ENCODE measurements at places on chromosomes 2 and 18.

- no peak for DNase-seq
Measured at GRCh38 chr2:30968660-30969397, 161.6 kb upstream of the CAPN13 start.

DNA sequence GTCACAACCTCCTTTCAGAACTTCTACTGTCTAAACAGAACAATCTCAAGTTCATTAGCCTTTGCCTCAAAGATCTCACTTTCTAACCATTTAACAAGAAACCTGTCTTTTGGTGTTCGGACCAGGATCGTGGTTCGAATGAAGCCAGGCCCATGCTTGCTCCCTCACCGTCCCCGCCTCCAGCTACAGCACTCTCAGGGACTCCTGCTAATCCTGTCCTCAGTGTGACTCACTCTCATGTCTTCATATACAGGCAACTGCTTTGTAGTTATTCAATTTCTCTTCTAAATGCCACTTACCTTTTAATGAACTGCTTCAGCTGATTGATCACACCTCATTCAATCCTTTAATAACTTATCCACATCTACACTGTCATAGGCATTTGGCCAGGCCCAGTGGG is 15.8 kb downstream of the SERTAD2 start:
- no peak for DNase-seq

DNA sequence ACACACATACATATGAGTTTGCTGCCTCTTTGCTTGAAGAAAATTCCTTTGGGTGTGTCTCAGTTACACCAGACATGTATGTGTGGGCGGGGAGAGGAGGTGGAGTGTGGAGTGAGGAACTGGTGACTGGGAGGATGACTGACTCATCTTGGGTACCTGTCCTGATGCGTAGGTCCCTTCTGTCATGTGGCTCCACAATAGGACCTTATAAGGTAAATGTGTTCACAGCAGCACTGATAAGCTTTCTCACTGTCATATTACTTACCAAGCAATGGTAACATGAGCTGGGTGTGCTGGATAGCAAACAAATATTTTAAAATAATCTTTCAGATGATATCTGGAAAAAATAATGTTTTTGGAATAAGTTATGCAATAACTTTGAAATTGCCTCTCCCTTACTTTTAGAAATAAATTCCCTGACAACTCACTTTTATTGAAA is 45.1 kb downstream of the SLC9A2 start:
- peak; percentile 91 for DNase-seq

DNA sequence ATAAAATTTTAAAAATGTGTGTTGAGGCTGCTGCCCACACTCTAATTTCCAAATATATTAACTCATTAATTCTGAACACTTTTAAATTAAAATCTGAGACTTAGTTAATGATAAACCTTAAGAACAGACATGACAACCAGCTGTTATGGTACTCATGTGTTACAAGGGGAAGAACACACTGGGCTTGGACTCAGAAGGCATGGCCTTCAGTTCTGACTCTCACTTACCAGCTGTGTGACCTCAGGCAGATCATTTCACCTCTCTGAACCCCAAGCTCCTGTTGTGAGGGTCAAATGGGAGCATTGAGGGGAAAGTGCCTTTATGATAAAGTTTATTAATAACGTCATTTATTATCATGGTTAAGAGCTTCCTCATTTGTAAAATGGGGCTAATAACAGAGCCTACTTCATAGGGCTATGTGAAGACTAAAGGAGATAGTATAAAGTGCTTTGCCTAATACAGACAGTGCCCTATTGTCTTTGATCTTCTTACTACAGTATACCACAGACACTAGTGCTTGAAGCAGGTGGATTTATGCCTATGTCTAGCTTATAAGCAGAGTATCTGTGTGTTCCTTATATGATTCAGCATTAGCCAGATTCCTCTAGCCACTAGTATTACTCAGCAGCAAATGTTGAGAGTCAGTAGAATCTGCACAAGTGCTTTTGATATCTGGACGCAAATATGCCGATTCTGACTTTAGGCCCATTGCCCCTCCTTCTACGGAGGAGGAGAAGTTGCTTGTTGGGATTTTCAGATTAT is 99.6 kb downstream of the SGPP2 start:
- DNase-seq, result no peak

- no peak for DNase-seq
Measured at GRCh38 chr2:85165088-85165690, 32.0 kb downstream of the TCF7L1 start.

DNA sequence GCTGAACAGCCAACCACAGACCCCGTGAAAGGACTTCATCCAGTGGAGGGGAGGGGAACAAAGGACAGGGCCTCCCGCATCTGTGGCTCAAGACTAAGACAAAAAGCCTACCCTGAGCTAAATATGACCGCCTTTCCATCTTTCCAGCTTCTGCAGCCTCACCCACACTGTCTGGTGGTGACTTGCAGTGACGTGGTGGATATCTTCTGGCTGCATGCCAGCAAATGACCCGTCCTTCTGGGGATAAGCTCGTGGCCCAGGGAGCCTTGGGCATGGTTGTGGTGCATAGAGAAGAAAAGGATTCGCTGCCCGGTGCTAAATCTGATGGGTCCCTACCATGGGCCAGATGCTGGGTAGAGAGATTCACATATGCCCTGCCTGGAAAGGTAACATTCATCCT is 8.7 kb upstream of the NGEF start:
- DNase-seq, result no peak

- DNase-seq, result no peak
Measured at GRCh38 chr2:97743913-97744312, 30.5 kb downstream of the ZAP70 start.

DNA sequence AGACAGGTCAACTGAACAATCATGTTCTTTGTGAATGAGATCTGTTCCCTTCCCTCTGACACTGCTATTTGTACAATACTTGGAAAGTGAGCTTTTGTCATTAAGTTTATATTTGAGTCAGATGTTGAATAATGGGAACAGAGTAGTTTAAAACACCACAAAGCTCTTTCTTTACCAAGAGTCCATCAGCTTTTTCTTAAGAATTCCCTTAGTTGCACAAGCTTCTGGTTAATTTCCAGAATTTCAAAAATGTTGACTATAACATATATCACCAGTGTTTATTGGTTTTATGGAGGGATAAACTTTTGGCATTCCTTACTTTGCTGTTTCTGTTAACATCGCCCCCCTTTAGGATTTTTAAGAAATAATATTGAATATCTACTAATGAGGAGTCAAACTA is 403.7 kb downstream of the CCDC85A start:
- DNase-seq, result no peak

GRCh38 chr2:218265626-218266025 is 4.3 kb downstream of the AAMP start:
- no peak for DNase-seq

- no peak for DNase-seq
Measured at GRCh38 chr2:143530758-143531157, 401.5 kb downstream of the ARHGAP15 start.

DNA sequence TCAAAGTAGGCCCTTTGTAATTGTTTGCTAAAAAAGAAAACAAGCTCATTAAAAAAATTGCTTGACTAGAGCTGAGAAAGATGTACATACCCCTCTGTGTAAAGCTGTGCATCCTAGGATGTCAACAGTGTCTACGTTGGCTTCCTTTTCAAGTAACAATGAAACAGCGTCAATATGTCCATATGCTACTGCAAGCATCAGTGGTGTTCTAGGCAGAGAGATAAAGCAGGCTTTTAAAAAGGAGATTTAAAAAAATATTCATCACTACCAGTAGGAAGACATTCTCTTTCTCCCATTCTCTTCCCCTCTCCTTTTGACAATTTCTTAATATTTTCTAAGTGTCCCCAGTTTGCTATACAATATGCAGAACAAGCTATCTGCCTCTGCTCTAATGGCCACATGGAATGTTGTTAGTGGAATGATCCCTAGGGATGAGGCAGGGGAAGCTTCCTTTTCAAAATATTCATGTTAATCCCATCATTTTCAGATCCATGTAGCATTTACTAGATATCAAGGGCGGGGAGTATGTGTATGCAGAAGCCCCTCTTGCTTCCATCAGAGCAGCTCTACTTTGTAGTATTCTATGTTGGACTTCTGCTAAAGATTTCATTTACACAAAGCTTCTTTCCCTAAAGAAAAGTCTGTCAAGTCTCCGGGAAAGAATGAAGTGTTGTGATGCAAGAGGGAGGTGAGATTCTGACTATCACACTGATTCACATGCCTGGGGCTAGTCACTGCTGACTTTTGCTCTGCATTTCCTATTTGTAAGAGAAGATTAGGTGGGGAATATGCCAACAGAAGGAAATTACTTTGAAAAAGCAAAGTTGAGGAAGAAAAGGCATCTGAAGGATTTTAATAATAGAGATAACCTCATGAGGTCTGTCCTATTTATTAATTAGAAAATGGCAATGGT is 81.5 kb upstream of the PGAP1 start:
- DNase-seq, result peak; percentile 66

DNA sequence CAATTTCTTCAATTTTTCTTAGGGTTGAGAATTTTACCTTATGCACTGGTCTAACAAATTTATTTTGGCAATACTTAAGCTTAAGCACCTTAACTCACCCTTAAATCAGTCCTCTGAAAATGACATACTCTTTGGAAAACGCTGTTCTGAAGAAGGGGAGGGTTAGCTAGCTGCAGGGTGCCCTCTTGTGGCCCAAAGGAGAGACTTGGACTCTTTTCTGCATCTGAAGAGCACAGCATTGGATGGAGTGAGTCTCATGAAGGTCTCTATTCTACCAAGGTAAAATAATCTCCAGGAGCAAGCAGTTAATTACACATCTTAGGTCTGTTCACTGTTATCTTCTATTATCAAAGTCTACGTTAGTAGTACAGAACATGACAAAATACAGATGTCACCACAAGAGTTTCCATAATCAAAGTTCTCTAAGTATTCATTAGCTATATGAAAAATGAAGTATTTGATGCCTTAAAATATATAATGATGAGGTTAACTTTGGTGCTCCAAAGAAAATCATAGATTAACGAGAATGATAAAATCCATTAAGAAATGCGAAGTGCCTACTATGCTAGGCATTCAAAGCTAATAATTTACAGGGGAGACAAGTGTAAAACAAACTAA is 24.4 kb downstream of the PUM2 start:
- DNase-seq, result peak; percentile 55

DNA sequence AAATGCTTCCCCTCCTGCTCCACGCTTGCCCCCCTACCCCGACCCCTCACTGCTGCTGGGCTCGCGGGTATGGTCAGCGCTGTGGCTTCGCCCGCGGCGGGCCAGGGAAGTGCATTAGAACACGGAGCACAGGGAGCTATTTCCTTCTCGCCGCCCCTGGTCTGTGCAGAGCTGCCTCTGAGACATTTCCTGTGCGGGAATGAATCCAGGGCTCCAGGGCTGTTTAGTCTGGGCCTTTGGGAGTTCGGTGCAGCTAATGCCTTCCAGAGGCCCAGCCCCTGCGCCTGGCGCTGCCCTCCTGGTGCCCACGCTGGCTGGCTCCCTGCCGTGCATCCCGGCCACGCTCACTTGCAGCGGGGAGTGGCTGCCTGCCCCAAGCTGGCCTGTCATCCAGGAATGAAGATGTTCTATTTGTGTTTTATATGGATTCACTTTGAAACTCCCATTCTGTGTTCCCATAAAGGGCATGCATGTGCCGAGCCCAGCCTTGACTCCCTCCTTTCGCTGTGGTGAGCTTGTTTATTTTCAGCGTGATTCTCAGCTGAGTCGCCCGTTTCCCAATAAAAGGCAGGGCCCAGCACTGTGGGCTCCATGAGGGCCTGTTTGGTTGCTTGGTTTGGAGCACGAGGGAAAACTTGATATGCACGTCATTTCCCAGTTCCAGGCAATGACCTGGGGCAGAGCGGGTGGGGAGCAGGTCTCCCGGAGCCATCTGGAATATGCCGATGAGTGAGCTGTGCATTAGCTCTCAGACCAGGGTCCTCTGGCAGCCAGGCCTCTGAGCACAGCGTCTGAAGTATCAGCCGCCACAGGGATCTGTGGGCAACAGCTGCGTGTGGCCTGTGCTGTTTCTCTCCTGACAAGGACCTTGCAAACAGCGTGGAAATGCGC is 42.7 kb downstream of the SH3RF3 start:
- DNase-seq, result peak; percentile 30

- no peak for DNase-seq
Measured at GRCh38 chr2:205695460-205695991, 13.2 kb downstream of the NRP2 start.

- DNase-seq, result no peak
Measured at GRCh38 chr18:58284699-58285448, 240.8 kb downstream of the NEDD4L start.

DNA sequence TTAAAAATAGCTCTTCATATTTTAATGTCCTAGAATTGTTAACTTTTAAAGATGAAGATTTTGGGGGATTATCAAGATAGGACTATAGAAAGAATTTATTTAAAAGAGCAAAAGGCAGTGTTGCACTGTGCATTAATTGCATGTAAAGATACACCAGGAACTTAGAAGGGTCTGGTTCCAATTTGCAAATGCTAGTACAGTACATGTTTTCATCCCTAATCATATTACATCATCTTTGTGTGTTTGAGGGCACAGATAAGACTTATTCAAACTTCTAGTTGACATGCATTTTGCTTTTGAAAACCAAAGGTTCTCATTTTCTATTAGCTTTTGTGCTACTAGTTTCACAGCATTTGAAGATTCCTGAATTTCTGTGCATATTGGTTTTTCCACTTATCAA is 231.7 kb upstream of the LYPD1 start:
- DNase-seq, result no peak

- DNase-seq, result peak; percentile 75
Measured at GRCh38 chr18:12597760-12598159, 60.1 kb downstream of the SPIRE1 start.

- no peak for DNase-seq
Measured at GRCh38 chr2:51032751-51033330, 909 bp upstream of the NRXN1 start.

GRCh38 chr2:238568455-238569440 is 142.0 kb downstream of the ASB1 start:
- DNase-seq, result no peak

DNA sequence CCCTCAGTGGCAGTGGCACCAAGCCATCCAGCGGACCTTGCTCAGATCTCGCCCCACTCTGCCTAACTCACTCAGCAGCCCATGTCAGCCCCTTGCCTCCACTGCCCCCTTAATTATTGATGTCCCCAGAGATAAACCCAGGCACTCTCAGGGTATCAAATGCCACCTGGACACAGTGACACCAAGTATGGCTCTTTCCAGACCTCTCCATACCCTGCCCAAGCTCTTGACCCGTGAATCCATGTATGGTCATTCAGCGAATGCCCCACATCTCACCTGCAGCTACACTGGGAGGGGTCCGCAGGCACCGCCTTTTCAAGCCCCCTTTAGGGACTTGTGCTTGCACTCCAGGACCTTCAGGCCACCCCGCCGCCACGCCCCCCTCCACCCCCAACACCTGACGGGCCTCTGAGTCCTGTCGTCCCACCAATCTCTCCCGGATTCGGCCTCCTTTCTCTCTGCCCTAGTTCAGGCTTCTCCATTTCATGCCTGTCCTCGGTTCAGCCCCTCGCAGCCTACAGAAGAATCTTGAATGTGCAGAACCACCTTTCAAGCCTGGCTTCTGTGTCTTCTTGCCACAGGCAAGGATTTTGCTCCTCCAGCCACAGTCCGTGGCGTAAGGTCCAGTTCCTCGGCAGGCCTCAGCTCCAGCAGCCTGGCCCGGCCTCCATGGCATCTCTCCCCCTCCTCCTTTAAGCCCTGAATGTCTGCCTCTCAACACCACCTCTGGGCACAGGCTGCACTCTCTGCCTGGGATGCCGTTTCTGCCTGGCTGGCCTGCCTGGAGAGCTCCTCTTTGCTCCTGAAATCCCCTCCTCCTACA is 54.1 kb upstream of the ODC1 start:
- no peak for DNase-seq

Data from RWPE1 (cell line).